ENCODE measurements at places on chromosomes 16 and 17.

GRCh38 chr16:27453494-27453825 lies 51.5 kb downstream of the IL21R start:
- no peak for DNase-seq

GRCh38 chr17:10657879-10658278 lies 770 bp upstream of the MYH3 start:
- no peak for DNase-seq

- no peak for DNase-seq
These were observed 7.9 kb upstream of the GSDMA start for GRCh38 chr17:39954876-39955275.

GRCh38 chr17:76138896-76139752 lies 1.9 kb downstream of the FOXJ1 start:
- DNase-seq: no peak

DNA sequence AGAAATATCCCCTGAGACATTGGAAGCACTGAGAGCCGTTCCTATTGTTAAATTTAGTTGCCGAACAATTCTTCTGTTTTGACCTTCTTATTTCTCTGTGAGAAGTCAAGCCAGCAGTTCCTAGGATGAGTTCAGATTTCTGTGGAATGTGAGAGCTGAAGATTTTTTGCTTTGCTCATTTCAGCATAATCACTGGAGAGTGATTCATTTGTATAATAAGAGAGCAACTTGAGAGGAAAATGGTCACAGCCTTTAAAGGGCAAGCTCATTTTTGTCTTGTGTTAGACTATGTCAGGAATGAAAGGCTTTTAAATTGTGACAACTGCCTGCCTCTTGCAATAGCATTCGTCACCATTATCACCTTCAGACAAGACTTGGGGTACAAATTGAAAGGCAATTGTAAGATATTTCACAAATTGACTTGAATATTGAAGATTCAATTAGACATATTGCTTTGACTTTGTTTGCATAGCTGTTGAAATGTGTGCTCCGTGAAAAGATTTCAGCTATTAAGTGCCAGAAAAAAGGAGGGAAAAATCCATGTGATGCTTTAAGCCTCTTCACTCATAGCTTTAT lies 900.0 kb upstream of the GOT2 start:
- DNase-seq: no peak

DNA sequence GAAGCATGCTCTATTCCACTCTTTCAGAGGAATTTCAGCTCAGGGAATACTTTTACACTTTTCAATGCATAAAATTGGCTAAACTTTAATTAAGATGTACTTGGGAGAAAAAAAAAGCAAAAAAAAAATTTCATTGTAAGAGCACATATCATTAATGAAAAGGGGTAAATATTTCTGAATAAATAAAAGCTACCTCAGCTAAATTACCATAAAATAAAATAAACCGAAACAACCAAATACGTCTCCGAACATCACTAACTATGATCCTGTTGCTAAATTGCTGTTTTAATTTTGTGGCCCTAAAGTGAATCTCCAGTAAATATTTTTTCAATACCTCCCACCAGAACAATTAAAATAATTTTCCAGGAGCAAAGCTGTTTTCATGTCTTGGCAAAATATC lies 203.7 kb upstream of the KCNJ16 start:
- DNase-seq: no peak

GRCh38 chr17:79527306-79527705 lies 83.5 kb downstream of the RBFOX3 start:
- DNase-seq: no peak

- no peak for DNase-seq
These were observed 25.4 kb downstream of the BANP start for GRCh38 chr16:87976665-87977064.

- DNase-seq: no peak
These were observed 43.4 kb upstream of the CRHR1 start for GRCh38 chr17:45740553-45741330.

GRCh38 chr16:22665048-22665797 lies 148.7 kb upstream of the HS3ST2 start:
- DNase-seq: no peak

DNA sequence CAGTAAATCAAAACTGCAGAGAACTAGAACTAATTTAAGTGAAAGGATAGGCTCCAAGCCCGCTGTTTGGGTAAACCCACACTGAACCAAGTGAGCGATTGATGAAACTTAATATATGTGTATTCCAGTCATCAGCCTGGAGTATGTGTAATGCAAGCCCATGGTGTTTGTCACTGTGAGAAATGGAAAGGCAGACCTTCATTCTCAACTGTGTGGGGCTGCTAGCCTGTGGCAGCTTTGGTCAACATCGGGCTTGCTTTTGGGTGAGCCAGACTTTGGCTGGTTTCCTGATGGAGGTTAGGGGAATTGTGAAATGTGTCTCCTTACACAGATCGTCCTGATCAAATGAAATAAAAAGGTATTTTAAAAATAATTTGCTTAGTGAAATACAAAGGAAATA lies 279.9 kb downstream of the IRX3 start:
- DNase-seq: no peak

GRCh38 chr16:12791340-12791739 lies 12.3 kb downstream of the CPPED1 start:
- no peak for DNase-seq

DNA sequence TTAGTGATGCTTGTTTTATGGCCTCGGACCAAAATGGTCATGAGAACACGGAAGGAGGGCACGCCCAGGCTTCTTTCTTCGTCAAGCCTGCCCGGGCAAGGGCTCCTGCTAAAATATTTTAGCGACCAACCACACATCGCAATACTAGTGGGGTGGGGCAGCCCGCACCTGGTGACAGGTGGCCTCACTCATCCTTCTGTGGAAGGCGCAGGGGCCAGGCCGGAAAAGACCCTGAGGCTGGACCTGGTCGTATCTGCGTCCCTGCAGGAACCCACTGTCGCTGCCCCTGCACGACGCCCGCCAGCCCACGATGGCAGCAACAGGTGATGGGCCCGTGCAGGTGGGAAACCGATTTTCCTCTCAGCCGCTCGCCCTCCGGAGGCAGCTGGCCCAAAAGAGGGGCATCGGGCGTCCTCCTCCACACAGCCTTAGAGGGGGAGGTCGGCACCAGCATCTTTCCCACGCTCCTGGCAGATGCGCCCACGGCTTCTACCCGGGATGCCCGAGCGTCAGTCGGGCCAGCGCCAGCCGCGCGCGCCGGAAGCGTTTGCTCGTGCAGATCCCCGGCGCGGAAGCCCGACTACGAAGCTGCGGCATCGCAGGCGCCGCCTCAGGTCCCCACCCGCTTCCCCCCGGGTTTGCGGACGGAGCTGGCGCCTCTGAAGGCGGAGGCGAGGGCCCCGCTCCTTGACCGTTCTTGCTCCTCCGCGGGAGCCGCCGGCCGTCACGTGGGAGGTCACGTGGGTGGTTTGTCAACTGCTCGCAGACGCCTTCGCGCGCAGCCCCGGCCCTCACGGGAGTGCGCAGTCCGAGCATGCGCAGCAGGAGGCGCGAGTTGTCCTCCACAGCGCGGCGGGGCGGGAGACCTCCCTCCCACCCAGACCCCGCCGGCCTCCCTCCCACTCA lies 22.8 kb upstream of the FOXK2 start:
- peak; percentile 87 for DNase-seq

GRCh38 chr17:5694551-5694950 lies 110.2 kb upstream of the NLRP1 start:
- DNase-seq: no peak

DNA sequence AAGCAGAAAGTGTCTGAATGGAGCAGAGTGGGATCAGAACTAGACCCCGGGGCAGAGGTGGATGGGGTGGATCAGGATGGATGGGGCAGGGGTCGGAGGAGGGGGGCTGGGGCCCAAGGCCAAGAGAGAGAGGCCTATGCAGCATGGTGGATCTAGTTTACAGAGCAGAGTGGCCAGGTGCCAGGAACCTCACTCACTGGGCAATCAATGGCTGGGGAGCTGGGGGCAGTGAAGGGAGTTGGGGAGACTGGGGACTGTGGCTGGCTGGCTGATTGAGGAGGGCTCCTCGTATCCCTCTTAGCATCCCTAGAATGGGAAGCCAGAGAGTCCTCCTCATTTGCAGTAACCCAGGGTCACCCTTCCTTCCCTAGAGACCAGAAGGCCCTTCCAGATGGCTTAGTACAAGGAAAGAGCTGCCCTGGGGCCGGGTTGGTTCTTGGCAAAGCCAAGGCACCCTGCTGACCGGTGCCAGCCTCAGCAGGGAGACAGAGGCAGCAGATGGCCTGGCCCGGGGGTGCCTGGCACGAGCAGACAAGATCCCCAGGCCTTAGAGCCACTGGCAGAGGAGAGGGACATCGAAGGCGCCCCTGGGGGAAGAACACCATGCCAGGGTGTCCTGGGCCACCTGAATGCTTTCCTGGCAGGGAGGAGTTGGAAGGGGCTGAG lies 36.8 kb downstream of the SRCIN1 start:
- no peak for DNase-seq

DNA sequence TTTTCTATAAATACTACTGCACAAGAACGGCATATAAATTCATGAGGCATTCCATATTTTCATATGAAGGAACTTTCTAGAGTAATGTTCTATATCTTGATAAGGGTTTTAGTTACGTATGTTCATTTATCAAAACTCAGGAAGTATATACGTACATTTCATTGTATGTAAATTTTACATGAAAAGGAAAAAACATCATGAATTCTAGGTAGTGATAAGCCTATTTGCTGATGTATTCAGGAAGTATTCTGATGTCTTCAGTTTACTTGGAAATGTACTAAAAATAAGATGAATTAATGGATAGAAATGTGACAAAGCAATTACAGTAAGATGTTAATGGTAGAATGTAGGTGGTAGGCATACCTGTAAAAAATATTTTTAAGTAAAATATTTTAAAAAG lies 4.7 kb downstream of the DGKE start:
- DNase-seq: no peak

DNA sequence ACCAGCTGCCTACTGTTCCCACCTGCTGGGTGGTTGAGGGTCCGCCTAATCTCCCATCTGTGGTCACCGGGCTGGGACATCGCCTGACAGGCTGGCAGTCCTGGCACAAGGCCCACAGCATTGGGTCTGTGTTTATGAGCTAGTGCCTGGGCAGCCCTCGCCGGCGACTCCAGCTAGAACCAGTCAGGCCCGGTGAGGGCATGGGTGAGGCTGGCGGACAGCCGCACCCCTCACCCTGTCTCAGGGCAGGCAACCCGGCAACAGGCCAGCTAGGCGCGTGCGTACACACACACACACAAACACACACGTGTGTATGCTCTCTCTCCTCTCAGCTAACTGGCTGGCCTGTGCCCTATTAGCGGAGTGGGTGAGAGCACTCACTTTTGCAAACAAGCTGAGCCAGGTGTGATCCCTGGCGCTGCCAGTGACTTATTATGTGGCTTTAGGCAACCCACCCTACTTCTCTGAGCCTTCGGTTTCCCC lies 10.4 kb downstream of the HSD11B2 start:
- no peak for DNase-seq

GRCh38 chr17:79079421-79080200 lies 5.0 kb downstream of the ENGASE start:
- DNase-seq: no peak

DNA sequence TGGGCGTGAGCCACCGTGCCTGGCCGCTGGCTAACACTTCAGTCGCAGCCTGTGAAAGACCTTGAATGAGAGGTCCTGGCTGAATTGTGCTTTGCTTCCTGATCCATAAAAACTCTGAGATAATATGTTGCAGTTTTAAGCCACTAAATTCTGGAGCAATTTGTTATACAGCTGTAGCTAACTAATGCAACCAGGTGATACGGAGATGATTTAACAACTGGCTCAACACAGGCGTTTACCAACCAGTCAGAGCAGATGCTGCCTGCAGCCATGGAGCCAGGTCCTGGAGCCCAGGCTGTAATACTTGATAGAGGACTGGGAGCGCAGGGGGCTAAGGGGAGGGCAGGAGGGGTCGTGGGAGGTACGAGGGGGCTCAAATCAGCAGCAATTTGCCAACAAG lies 50.9 kb downstream of the PLXDC1 start:
- no peak for DNase-seq

DNA sequence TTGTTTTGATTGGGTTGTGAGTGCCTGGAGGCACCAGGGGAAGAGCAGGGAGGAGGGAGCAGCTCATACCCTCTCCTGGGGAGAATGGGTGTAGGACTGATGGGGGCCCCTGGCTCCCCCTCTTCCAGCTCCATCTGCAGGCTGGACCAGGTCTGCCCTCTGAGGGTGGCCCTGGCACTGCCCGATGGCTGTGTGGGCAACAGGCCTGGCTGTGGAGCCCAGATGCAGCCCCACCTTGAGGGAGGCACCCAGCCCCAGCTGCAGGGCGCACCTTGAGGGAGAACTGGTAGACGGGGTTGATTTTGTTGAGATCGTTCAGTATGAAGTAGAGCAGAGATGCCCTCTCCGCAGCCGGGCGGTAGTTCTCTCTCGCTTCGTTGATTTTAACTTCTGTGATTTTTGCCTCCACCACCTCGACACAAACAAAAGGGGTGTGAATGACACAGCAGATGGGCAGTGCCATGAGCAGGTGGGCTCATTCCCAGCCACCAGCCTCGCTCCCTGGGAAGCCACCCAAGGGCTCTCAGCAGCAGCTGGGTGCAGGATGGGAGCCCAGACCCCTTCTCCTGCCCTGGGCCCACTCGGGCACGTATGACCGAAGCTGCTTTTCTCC lies 71.6 kb downstream of the PGS1 start:
- DNase-seq: no peak

GRCh38 chr17:44069974-44070454 lies 521 bp upstream of the G6PC3 start:
- no peak for DNase-seq

- DNase-seq: peak; percentile 50
These were observed 5.3 kb upstream of the ZNF689 start for GRCh38 chr16:30615358-30616091.

- DNase-seq: no peak
These were observed 755 bp upstream of the TUFM start for GRCh38 chr16:28846933-28847273.

- no peak for DNase-seq
These were observed 51.6 kb downstream of the ACTG1 start for GRCh38 chr17:81460856-81461460.

GRCh38 chr16:17998996-17999395 lies 337.5 kb downstream of the NPIPA8 start:
- DNase-seq: no peak

GRCh38 chr16:24966031-24966430 lies 49.1 kb downstream of the ARHGAP17 start:
- no peak for DNase-seq

DNA sequence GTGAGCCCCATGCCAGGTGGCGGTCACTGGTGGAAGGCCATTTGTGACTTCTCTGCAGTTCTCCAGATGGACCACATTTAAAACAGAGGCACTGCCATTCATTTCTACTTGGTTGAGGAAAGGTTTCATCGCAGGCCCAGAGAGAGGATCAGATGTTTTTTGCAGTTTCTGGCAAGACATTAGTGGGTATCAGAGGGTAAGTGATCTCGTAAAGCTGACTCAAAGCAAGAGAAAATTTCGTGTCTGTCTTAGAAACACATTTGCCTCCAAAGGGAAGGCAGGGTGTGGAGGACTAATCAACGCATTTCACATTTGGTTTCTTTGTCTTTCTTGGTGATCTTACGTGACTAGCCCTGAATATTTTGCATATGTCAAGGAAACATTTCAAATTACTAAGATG lies 81.8 kb downstream of the PRKCB start:
- DNase-seq: no peak

GRCh38 chr16:50802000-50802399 lies 60.1 kb downstream of the CYLD start:
- no peak for DNase-seq

GRCh38 chr17:75318615-75319222 lies 29.5 kb upstream of the SLC25A19 start:
- no peak for DNase-seq
